ENCODE measurements at places on chromosomes 2 and 18. TPM values are rescaled to one million over a fixed set of nuclear protein-coding genes. Genes with fewer than 3 reads are reported as not detected.
A peak's percentile ranks its signal among the peaks of the same experiment; 100 is the strongest.

GRCh38 chr2:73020657-73021370, 50.7 kb downstream of the SFXN5 start:
- DNase-seq: no peak

DNA sequence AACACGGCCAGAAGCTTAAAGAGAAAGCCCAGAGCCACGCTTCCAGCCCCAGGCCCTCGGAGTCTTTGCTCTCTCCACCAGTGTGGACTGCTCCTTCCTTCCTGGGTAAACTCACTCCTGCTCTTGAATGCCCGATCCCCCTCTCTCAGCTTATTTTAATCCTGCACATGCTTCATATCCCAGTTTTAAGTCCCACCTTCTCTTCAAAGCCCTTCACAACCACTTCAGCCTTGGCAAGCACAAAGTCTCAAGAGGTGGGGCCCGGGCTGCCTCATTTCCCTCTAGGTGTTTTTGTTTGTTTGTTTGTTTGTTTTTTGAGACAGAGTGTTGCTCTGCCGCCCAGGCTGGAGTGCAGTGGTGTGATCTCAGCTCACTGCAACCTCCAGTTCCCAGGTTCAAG, 21.6 kb upstream of the CREG2 start:
- DNase-seq: no peak

GRCh38 chr2:25585189-25585588, 88.2 kb downstream of the DTNB start:
- DNase-seq: no peak

GRCh38 chr2:128446874-128447537, 128.3 kb upstream of the HS6ST1 start:
- DNase-seq: no peak

DNA sequence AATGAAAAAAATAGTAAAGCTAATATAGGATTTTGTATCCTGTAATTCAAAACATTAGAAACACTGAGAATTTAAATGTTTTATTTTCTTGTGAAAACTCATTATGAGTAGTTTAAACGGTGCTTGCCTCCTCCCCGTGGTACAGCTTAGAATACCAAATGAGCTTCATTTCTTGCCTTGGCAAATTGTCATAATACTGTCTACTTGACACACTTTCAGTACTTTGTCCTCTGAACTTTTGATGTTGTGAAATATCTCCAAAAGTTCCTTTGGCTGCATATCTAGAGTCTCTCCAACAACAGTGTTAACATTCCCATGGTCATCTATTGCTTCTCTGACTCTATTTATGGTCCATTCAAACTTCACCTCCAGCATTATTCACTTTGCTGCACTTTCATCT, 61.9 kb upstream of the EPB41L5 start:
- DNase-seq: no peak

DNA sequence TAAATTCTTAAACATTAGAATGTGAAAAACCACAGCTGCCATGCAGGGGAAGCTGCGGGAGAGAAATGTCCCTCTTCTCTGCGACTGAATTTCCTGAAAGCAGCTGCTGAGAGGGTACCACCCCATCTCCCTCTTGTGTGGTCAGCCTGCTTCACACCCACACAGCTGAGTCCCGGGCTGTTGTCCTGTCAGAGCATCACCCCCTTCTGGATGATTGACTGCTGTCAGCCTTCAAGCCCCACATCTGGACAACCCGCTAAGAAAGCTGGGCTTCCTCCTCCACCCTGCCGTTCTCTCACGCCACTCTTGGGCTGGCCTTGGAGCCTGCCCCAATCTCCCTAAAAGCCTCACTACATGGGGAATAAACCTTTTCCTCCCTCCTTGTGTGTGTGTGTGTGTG, 26.0 kb downstream of the SH3YL1 start:
- DNase-seq: no peak

- peak; percentile 55 for DNase-seq
Measured at GRCh38 chr2:44934983-44935728, 6.3 kb upstream of the SIX3 start.

DNA sequence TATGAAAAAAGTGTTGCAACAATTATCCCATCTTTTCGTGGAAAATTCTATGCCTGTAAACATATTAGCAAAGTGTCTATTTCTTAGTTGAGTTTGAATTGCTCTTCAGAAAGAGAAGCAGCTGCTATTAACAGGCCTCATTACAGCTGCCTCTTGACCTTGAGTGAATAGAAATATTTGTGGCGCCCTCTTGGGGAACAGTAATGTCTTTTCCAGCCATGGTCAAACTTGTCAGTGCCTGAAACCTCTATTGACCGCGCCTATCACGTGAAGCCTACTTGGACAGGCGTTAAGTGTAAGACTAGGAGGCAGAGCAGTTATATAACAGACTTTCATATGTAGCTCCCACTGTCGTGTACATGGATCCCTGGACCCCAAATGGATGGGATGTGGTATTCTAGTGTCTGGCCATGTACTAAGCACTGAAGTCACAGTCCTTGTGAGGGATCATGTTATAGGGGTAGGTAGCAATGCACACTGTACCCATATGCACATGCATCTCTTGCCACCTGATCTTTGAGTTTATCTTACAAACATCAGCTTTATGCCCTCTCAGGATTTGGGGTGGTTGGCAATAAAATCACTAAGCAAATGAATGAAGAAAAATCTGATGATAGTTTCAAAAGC, 245.0 kb downstream of the PTGR3 start:
- DNase-seq: peak; percentile 76

The GPR45 gene
- 0.23 TPM for total RNA-seq

The HOXD13 gene
- not detected for total RNA-seq

The GTF3C2 gene
- total RNA-seq: 118 TPM

All from GM23338 (cell line).